Hepatocyte (in vitro differentiated cells): ENCODE measurements at places on chromosomes 3 and 15. TPM values are rescaled to one million over a fixed set of nuclear protein-coding genes. Genes with fewer than 3 reads are reported as not detected.

Gene HCN4
- polyA plus RNA-seq: 0.40 and 1.1 TPM in 2 replicates

Gene ZNF662
- not detected in 2 replicates for polyA plus RNA-seq

Gene GRK7
- not detected in 2 replicates for polyA plus RNA-seq

DNA sequence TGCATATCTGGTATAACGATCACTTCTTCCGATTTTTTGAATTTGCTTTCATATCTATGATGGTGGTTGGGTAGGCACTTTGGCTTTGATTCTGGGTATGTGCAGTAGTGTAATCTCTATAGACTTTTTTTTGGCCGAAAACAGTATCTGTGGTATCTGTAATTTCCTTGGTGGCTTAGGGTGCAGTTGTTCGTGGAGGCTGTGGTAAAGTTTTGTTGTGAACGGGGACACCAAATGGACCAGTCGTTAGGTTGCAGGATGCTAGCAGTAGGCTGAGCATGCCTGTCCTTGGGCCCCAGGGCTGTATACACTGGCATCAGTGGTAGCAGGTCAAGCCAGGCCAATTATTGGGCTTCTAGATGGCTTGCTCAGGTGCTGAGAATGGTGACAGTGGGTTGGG, 55.2 kb downstream of the CCDC66 start:
- DNase-seq: no peak

- no peak for DNase-seq
These were observed 14.5 kb upstream of the ZFYVE19 start for GRCh38 chr15:40792394-40792793.

- no peak for DNase-seq
These were observed 247.9 kb downstream of the GBE1 start for GRCh38 chr3:81513591-81513990.

GRCh38 chr3:197397838-197398237, 99.4 kb upstream of the DLG1 start:
- DNase-seq: no peak

- peak; percentile 79 for DNase-seq
These were observed 1.7 kb downstream of the TIPARP start for GRCh38 chr3:156675830-156676767.

DNA sequence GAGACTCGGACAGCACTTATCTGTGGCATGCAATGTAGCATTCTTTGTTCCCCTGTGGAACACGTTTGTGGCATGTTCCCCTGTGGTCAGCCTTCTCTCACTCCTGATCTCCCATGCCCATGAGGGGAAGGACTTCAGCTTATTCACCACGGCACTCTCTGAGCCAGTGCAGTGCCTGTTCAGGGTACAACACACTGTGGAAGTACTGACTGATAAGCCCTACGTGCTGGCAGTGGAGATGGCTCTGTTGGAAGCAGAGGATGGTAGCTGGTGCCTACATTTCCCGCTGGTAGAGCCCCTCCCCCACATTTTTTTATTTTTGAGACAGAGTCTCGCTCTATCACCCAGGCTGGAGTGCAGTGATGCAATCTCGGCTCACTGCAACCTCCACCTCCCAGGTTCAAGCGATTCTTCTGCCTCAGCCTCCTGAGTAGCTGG, 43.5 kb upstream of the ETV5 start:
- DNase-seq: no peak

GRCh38 chr15:98773616-98774015, 125.3 kb downstream of the IGF1R start:
- no peak for DNase-seq

DNA sequence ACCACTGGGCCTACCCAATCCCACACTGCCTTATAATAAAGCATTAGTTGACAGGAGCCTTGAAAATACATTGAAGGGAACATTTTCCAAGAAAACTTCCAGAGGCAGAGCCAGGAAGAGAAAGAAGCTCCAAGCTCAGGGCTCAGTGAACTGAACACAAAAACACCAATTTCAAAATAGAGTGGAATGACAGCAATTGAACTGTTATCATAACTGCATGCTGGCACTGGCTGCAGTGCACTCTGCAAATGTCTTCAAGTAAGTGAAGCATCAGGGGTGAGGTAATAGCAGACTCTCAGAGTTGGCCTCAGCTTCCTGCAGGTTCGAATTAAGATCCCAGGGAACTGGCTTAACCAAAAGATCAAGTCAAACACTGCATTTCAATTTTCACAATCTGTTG, 388.0 kb upstream of the WNT5A start:
- DNase-seq: no peak

GRCh38 chr15:29813009-29813408, 9.3 kb downstream of the TJP1 start:
- no peak for DNase-seq

- peak; percentile 68 for DNase-seq
These were observed 966 bp upstream of the PKM start for GRCh38 chr15:72231833-72232478.

DNA sequence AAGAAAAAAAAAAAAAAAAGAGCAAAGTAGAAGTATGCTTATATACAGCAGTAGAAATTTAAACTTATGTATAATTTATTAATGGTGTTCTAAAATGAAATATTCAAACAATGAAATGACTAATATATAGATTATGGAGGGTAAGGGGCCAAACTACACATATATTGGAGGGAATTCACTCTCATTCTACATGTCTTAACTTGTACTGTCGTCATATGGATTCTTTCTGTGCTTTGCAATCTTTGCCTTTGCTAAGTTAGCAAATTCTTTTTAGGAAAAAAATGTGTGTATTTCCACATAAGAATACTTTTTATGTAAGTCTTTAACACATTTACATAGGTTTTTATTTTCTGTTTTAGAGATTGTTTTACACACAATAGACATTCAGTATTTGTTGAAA, 118.9 kb upstream of the MBNL1 start:
- DNase-seq: no peak

DNA sequence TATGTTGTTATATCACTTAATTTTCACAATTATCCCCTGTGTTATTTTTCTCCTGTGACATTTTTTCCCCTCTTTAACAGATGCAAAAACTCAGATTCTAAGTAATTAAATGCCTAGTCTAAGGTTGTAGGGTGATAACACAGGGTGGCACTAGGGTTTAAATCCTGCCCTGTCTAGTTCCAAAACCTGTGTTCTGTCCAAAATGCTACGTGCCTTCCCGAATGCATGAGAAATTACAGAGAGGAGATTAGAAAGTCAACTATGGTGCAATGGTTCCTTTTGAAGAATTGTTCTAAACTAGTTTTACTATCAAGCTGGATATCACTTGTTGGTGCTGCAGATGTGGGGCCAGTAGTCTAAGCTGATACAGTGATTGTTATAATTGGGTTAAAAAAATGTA, 108.0 kb downstream of the DIPK2A start:
- DNase-seq: no peak

- no peak for DNase-seq
These were observed 133.6 kb downstream of the TPRG1 start for GRCh38 chr3:189305412-189305811.

DNA sequence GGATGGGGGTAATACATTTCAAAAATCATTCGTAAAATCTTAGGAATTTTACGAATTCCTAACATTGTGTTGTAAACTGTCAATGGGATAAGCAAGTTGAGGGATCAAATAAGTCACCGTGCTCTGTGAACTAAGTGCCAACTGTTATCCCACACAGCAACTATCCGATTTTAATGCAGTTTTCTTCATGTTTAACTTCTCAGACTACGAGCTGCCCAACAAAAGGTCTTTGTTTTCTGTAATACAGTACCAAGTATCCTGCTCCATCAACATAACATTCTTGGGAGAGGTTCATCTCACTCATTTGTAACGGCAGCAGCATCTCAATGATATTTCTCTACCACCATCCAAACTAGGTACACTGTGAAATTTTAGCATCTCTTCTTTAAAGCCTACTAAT, 654.1 kb upstream of the LMCD1 start:
- no peak for DNase-seq

- DNase-seq: peak; percentile 11
These were observed 109.3 kb upstream of the MME start for GRCh38 chr3:154970797-154971196.

- DNase-seq: no peak
These were observed 295 bp downstream of the ZWILCH start for GRCh38 chr15:66505430-66505811.

DNA sequence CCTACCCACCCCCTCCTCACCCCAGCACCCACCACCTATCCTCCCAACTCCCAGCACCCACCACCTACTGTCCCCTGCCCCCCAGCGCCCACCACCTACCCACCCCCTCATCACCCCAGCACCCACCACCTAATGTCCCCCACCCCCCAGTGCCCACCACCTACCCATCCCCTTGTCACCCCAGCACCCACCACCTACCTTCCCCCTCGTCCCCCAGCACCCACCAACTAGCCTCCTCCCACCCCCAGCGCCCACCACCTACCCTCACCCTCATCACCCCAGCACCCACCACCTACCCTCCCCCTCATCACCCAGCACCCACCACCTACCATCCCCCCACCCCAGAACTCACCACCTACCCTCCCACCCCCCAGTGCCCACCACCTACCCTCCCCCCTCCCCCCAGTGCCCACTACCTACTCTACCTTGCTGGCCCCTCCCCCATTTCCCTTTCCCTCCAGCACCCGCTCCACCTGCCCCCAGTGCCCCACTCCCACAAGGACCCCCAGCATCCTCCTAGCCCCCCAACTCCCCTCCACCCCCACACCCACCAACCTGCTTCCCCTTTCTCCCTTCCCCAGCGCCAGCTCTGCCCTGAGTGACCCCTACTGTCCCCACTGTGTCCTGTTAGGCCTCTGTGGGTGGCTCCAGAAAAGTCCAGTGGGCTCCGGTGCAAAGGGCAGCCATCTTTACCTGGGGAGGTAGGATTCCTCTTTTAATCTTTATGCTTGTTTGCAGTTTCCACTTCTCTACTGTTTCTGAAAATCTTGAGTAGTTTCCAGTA, 1.2 kb downstream of the UROC1 start:
- DNase-seq: no peak
